ENCODE measurements at places on chromosomes 1 and 21. TPM values are rescaled to one million over a fixed set of nuclear protein-coding genes. Genes with fewer than 3 reads are reported as not detected.

Gene HTR6
- not detected for total RNA-seq

DNA sequence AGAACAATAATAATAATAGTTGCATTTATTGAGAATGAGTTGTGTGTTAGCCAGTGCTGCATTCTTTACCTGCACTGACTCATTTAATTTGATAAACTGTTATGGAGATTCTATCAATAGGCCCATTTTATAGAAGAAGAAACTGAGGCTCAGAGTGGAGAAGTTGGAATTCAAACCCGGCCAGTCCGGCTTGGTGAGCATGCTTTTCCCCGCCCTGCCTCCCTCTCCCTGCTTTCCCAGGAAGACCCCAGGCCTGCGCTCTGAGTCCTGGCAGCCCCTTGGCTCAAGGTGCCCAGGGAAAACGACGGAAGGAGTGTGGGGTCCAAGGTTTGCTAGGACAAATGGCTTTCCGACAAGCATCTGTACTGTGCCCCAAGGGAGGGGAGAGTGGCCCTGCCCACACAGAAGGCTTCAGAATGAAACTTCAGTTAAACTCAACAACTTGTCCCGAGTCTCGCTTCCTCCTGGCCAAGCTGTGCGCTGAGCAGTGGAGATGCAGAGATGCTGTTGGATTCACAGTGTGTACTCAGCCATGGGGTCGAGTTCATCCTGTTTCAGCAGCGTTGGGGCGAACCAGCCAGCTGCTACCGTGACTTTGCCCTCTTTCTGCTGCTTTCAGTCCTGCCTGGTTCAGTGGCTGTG is 23.3 kb upstream of the PADI6 start:
- DNase-seq = no peak

GRCh38 chr21:34612557-34612956 is 2.4 kb downstream of the RCAN1 start:
- DNase-seq = no peak

Gene CRYAA
- total RNA-seq = not detected

DNA sequence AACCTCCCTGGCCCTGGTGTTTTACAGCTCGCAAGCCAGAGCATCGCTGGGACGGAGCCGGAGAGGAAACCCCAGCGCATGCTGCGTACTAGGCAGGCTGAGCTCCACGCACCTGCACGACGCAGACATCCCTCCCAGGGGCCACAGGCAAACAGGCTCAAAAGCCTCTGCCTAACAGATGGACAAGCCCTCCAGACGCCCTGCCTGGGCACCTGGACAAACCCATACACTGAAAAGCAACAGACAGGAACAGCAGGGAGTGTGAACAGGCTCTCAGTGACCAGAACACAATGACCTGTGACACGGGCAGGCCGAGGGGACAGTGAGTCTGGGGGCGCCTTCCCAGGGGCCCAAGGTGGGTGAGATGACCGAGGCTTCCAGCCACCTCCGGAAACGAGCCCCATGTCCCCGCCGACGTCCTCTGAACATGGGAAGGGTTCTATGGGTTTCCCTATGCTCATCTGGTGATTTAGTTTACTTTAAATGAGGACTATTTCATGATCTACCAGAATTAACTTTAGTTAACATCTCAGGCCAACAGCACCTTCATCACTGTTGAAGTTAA is 40.3 kb downstream of the NPHP4 start:
- no peak for DNase-seq

GRCh38 chr1:80248886-80249285 is 1242.4 kb upstream of the ADGRL4 start:
- DNase-seq = no peak

- no peak for DNase-seq
These were observed 77.6 kb downstream of the DDR2 start for GRCh38 chr1:162709870-162710269.

GRCh38 chr21:46667741-46668380 is 32.4 kb downstream of the PRMT2 start:
- peak; percentile 35 for DNase-seq
